Smooth muscle cell of bladder (primary cell): ENCODE measurements at places on chromosomes 7 and 10. TPM values are rescaled to one million over a fixed set of nuclear protein-coding genes. Genes with fewer than 3 reads are reported as not detected.

KAZALD1 gene
- total RNA-seq, result 18.2 and 30.3 TPM in 2 replicates

DYNC1I1 gene
- total RNA-seq, result 0.28 and 0.83 TPM in 2 replicates

KLLN gene
- 0.37 and 0.57 TPM in 2 replicates for total RNA-seq

KMT2E gene
- total RNA-seq, result 67.3 and 82.1 TPM in 2 replicates

EPDR1 gene
- total RNA-seq, result 42.5 and 112 TPM in 2 replicates

ZNF727 gene
- 0.28 TPM in 2 replicates for total RNA-seq

HPS6 gene
- 21.0 and 29.0 TPM in 2 replicates for total RNA-seq

FBXL13 gene
- total RNA-seq, result 2.3 and 3.1 TPM in 2 replicates

KCNMA1 gene
- 19.9 and 30.9 TPM in 2 replicates for total RNA-seq

SPDYE5 gene
- total RNA-seq, result not detected in 2 replicates

EPHB6 gene
- total RNA-seq, result 0.65 and 2.6 TPM in 2 replicates

TMEM225B gene
- total RNA-seq, result 0.46 and 1.1 TPM in 2 replicates

SCD gene
- 439 and 543 TPM in 2 replicates for total RNA-seq

SLC26A3 gene
- total RNA-seq, result not detected in 2 replicates

C10orf105 gene
- total RNA-seq, result under 0.01 TPM in 2 replicates

SUN3 gene
- total RNA-seq, result not detected in 2 replicates

USP54 gene
- total RNA-seq, result 5.4 and 6.3 TPM in 2 replicates

FAM25A gene
- not detected in 2 replicates for total RNA-seq

EPHA1 gene
- 0.09 and 0.14 TPM in 2 replicates for total RNA-seq

ECHDC3 gene
- total RNA-seq, result 1.6 and 4.4 TPM in 2 replicates

CHST3 gene
- 15.9 and 24.7 TPM in 2 replicates for total RNA-seq

SEMA3E gene
- total RNA-seq, result 2.0 and 4.9 TPM in 2 replicates

NEUROD6 gene
- not detected in 2 replicates for total RNA-seq

HABP2 gene
- total RNA-seq, result not detected in 2 replicates

OPN1SW gene
- total RNA-seq, result not detected in 2 replicates

TMEM236 gene
- under 0.01 TPM in 2 replicates for total RNA-seq

CNTNAP2 gene
- 0.09 TPM in 1 of 2 replicates, not detected in the other for total RNA-seq

CYP3A7 gene
- 0.14 and 0.46 TPM in 2 replicates for total RNA-seq

C10orf62 gene
- total RNA-seq, result 0.14 TPM in 1 of 2 replicates, not detected in the other
